Stimulated activated CD4-positive, alpha-beta T cell treated with anti-CD3 and anti-CD28 coated beads, Interleukin-15, amount 100 ng/mL, for 1 hour (primary cell): ENCODE measurements at places on chromosomes 16 and 17.

DNA sequence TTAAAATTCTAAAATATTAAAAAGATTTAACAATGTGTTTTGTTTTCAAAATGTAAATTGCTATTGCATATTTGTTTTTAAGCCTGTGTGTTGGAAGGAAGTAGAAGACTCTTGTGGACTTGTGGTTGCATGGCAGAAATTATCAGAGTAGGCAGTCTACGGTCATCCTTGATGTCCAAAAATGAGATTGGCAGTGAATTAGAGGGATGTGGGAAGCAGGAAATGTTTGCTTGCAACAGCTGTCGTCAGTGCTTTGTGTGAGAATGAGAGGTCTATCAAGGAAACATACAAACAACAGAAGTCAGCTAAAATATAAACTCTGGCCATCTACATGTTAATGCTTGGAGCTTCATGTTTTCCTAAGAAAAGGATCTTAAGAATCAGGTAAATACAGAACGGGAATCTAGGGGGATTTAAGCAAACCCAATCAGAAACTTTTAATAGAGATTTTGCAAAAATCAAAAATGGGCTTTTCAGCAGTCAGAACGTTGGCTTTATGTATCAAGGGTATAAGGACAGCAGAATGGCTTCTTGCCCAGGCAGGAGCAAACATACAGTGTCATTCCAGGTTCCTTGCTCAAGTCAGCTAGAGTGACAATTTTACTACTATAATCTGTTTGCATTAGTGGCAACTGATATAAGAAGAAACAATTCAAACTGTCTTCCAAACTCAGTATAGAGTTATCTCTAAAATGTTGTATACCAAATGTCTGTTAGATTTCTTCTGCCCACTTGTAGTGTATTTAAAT lies 196.7 kb downstream of the CYB561 start:
- DNase-seq = no peak

- no peak for DNase-seq
Observed at GRCh38 chr16:78783570-78784079, 684.2 kb downstream of the WWOX start.

DNA sequence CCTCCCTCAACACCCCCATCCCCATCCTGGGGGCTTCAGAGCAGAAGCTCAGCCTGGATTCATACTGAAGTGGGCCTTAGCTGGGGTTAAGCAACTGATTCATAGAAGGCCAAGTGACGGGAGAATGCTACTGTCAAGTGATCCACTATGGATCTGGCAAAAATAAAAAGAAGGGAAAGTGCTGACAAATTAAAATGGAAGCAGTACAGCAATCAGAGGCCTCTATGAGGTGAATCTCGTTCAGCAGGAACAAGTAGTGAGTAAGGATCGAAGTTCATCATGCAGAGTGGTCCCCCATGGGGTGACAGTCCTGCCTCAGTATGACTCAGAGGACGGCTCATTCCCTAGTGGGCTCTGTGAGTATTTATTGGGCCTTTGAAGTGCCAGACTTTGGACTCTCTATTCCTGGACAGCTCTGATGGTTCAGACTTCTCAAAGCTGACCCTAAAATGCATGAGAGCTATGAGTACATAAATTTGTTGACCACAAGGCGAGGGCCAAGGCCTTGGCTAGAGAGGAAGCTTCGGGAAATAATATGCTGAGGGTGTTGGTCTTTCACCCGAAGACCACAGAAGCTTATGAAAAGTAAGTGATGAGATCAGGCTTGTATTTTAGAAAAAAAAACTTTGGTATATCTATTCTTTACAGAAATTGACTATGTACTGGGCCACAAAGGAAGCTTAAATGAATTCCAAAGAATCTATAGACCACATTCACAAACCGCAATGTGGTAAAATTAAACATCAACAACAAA lies 5.3 kb upstream of the NSMCE1 start:
- DNase-seq = no peak

DNA sequence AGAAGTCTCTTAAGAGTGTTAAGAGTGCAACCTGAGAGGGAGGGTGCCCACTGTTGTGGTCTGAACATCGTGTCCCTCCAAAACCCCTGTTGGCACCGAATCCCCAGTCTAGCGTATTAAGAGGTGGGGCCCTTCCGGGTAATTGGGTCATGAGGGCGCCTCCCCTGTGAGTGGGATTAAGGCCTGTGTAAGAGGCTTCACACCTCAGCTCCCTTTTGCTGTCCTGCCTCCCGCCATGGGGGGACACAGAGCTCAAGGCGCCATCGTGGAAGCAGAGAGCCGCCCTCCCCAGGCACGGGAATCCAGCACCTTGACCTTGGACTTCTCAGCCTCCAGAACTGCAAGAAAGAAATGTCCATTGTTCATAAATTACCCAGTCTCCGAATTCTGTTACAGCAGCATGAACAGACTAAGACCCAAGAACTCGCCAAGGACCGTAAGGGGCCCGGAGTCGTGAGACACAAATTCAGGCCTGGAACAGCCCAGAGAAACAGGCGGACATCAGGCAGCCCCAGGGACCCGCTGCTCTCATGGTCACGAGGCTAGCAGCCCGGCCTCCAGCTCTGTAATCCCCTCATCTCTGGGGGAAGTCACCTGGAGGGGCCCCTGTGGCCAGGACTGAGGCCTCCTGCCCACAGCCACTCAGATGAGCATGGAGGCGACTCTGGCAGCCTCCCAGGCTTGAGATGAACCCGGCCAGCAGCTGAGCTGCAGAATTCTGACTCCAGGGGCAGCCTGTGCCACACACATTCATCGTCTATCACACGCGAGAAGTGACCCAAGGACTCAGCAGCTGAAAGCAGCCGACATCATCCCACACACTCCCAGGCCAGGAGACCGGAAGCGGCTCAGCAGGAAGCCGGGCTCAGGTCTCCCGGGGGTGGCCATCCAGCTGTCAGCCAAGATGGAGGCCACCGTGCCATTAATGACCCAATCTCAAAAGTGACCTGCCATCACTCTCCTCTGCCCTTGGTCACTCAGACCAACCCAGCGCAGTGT lies 12.8 kb upstream of the CHMP6 start:
- no peak for DNase-seq

DNA sequence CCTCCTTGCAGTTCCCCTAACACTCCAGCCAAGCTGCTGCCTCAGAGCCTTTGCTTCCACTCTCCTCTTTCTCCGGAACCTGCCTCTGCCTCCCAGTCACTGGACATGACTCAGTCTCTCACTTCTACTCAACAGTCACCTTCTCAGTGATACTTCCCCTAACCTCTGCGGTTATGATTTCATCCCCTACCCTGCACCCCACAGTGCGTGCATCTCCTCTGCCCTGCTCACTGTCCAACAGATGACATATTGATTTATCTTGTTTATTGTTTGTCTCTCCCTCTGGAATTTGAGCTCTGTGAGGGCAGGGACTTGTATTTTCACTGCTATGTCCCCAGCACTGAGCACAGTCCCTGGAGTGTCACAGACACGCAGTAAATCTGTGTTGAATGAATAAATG lies 100.7 kb downstream of the CYLD start:
- DNase-seq = no peak

DNA sequence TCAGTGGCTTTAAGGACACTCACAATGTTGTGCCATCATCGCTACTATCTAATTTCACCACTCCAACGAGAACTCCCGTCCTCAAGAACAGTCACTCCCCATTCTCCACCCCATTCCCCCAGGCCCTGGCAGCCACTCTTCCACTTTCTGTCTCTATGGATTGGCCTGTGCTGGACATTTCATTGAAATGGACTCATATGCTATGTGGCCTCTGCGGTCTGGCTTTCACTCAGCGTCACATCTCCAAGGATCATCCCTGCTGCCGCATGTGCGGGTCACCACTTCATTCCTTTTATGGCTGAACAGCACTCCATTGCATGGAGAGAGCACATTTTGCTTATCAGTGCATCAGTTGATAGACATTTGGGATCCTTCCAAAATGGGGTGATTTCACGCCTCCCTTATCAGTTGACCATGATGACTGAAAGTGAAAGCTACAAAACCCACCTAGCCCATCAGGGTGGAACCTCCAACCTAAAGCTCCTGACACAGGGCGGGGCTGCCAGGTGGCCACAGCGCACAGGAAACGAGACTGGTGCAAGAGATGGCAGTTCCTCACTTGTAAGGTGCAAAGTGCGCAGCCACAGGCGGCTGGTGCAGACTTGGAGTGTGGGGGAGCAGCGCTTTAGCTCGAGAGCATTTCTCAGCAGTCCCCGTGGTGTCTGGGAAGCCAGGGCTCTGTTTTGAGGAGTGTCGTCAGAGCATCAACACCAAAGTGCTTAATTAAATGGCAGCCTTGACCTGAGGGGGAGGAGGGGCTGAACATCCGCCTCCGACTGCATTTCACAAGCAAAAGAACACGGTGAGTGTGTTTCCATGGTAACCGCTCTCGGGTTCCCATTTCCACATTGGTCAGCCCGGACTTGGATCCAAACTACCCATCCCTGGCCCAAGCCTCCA lies 23.8 kb downstream of the COTL1 start:
- peak; percentile 50 for DNase-seq

- DNase-seq = no peak
Observed at GRCh38 chr17:46943501-46944393, 20.8 kb downstream of the GOSR2 start.

GRCh38 chr17:66963909-66964771 lies at the start of gene CACNG4:
TSS of gene CACNG4 (plus strand) at chr17:66964707. CDS start at chr17:66964912, 205 bp downstream.
- DNase-seq = no peak

DNA sequence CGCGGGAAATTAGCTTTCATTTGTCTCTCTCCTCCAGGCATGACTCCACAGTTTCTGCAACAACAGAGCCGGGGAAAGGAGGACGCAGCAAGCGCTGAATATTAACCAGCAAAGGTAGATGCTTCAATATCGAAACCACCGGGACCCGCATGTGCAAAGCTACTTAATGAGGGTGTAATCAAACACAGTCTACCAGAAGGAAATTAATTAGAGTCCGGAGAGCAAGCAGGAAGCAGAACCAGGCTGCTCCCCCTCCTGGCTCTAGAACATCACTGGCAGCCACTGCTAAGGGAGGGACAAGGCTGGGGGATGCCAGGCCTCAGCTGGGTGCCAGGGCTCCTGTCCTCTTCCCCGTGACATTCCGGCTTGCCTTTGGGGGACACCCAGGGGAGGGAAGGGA lies 21.7 kb downstream of the LRRC75A start:
- DNase-seq = no peak

GRCh38 chr16:74521691-74522090 lies 85.2 kb downstream of the GLG1 start:
- DNase-seq = no peak

DNA sequence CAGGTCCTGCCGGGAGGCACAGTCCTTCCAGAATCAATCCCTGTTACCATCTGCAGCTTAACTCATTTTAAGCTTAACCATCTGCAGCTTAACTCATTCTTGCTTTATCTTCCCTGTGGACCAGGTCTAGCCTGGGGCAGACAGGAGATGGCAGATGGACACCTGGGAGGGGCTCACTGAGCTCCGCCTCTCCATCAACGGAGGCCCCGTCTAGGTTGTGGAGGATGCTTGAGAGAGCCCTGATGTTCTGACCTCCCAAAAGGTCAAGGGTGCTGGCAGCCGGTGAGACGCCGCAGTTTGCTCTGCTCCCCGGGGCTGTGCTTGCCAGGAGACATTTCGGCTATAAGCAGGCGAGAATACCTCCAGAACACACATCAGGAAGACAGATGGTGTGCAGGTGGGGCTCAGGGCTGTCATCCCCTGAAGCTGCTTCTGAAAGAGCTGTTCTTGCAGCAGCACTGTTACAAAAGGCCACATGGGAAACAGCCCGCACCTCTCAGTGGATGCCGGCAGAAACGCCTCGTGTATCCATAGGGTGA lies 41.3 kb downstream of the BAIAP2 start:
- DNase-seq = no peak

- no peak for DNase-seq
Observed at GRCh38 chr17:81341516-81342268, 46.6 kb upstream of the SLC38A10 start.

GRCh38 chr16:6447021-6447790 lies 885.4 kb upstream of the RBFOX1 start:
- DNase-seq = no peak

GRCh38 chr17:57442914-57443571 lies 186.7 kb downstream of the MSI2 start:
- peak; percentile 25 for DNase-seq

DNA sequence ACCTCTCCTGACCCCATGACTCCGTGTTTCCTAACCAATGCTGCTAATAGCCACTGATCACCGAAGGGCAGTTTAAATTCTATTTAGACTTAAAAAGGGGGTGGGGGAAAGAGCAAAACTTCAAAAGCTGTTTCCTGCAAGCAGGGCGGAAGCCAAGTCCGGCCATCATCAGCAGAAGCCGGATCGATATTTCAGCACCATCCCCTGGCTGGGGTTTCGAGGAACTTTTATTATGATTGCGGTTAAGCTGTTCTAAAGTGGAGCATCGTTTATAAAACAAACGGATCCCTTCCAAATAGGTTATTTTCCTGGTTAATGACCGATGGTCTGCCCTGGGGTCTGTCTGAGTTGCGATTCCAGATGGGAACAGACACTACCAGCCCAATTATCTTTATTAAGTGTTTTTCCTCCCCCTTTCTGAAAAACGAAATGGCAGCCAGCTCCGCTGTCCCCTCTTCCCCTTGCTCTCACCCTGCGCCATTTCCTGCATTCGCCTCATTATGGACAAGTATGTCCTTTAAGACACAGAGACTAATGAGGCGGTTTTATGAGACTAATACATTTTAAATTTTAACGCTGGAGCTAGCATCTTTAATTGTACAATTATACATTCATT lies 76.1 kb upstream of the IRX3 start:
- no peak for DNase-seq
